Stimulated activated CD4-positive, alpha-beta T cell treated with anti-CD3 and anti-CD28 coated beads, Interleukin-15, amount 100 ng/mL, for 48 hours (primary cell): ENCODE measurements at places on chromosomes 11 and 22.

DNA sequence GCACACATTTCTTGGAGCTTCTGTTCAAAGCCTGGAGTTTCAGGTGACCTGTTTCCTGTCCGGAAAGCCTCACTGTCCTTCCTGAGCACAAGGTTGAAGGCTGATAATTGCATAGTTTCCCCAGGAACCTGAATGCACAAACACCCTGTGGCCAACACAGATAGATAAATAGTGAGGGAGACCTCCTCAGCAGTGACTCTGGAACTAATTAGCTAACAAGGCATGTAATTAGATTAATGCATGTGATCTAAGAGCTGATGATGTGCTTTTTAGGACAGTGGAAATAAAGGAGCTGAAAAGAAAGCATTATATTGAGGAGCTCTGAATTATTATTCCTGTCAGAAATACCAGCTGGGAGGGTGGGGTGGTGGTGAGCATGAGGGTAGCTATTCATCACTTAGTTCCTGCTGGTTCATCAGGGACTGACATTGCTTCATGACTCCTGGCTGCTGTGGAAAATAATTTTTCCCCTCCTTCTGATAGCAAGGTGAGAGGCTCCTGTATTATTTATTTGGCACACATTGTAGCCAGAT lies 101.1 kb downstream of the NELL1 start:
- no peak for DNase-seq

DNA sequence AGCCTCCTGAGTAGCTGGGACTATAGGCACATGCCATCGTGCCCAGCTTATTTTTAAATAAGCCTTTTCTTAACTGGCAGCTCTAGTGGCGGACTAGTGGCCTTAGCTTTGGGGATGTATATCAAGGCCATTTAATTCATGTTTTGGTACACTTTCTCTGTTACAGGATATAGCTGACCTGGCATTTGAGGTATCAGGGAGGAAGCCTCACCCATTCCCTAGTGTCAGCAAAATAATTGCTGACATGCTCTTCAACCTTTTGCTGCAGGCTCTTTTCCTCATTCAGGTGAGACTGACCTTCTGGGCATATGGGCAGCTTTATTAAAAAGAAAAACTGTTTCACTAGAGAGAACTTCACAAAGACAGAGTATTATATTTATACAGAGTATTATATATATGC lies 9.5 kb downstream of the EI24 start:
- no peak for DNase-seq

GRCh38 chr22:46099740-46100139 lies 50.6 kb upstream of the PPARA start:
- no peak for DNase-seq

- no peak for DNase-seq
These were observed 11.4 kb downstream of the MPEG1 start for GRCh38 chr11:59201353-59201752.

- peak; percentile 19 for DNase-seq
These were observed 12.6 kb upstream of the MAPK8IP1 start for GRCh38 chr11:45872651-45873356.

DNA sequence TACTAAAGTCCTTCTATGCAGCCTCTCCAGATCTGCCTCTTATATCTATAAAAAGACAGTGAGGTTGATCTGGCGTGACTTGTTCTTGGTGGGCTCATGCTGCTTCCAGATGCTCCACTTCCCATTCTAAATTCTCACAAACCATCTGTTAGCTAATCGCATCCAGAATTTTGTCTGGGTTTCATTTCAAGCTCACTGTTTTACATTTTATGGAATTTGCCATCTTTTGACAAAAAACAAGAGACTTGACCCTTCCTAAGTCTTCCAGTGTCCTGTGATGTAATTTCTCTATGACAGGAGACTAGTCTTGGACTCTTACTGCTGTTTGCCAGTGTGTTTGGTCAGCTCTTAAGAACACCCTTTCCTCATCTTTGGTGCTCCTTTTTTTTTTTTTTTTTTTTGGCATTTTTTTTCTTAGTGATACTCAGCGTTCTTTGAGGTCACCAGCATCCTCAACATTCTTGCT lies 23.0 kb downstream of the CRKL start:
- no peak for DNase-seq

- no peak for DNase-seq
These were observed 16.1 kb upstream of the EXPH5 start for GRCh38 chr11:108609682-108610081.

DNA sequence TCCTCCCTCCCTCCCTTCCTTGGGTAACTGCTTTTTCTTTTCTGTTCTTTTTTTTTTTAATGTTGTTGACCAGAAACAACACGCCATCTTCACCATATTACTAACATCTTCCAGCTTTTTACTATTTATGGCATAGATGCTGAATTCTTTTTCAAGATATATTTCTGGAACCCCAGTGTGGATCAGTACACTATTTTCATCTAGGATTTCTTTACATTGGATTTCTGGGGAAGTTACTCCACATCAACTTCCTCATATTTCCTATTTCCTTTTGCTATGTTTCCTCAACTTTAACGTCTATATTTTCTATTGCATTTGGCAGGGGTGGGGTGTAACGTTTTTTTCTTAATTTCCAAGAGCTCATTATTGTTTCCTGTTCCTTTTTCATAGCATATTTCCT lies 7.0 kb downstream of the PGM2L1 start:
- DNase-seq: no peak
